ENCODE measurements at places on chromosomes 2 and 18. TPM values are rescaled to one million over a fixed set of nuclear protein-coding genes. Genes with fewer than 3 reads are reported as not detected.

The PROM2 gene
- total RNA-seq, result 31.5 TPM

The SCN9A gene
- 8.3 TPM for total RNA-seq

The RGPD5 gene
- 65.9 TPM for total RNA-seq

The C2orf72 gene
- 16.7 TPM for total RNA-seq

The ATP5F1A gene
- 558 TPM for total RNA-seq

The CD8A gene
- 0.34 TPM for total RNA-seq

The REG3A gene
- 4.0 TPM for total RNA-seq

The GPR45 gene
- total RNA-seq, result not detected

The CKAP2L gene
- total RNA-seq, result 9.7 TPM

The IL18RAP gene
- 2.5 TPM for total RNA-seq

The TCF23 gene
- not detected for total RNA-seq

- no peak for DNase-seq
- H3K27ac ChIP-seq, result no peak overlapping the region
- no peak overlapping the region for H3K4me3 ChIP-seq
- peaks cover 7% of the 10 kb centered on the region for H3K4me1 ChIP-seq
- no peaks in the 10 kb centered on the region for H3K27me3 ChIP-seq
Measured at GRCh38 chr18:63137999-63138435, 181.6 kb downstream of the BCL2 start.

GRCh38 chr2:26540961-26541360 is 63.0 kb upstream of the OTOF start:
- no peak overlapping the region for H3K4me3 ChIP-seq
- peaks cover 17% of the 10 kb centered on the region for H3K4me1 ChIP-seq
- no peaks in the 10 kb centered on the region for H3K36me3 ChIP-seq
- peaks cover 8% of the 10 kb centered on the region for H3K27me3 ChIP-seq

DNA sequence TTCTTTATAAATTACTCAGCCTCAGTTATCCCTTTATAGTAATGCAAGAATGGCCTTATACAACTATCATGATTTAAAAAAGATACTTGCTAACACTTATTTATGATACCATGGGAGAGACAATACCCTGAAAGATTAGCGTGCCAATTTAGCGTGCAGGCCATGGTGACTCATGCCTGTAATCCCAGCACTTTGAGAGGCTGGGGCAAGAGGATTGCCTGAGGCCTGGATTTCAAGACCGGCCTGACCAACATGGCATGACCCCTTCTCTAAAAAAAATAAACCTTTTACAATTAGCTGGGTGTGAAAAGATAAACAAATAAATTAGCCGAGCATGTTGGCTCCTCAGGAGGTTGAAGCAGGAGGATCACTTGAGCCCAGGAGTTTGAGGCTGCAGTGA is 493.4 kb upstream of the FSIP2 start:
- no peaks in the 10 kb centered on the region for H3K27me3 ChIP-seq
- H3K4me1 ChIP-seq, result no peaks in the 10 kb centered on the region
- H3K4me3 ChIP-seq, result no peak overlapping the region
- H3K36me3 ChIP-seq, result no peaks in the 10 kb centered on the region
- DNase-seq, result no peak

- no peaks in the 10 kb centered on the region for H3K27me3 ChIP-seq
- H3K36me3 ChIP-seq, result peaks cover 14% of the 10 kb centered on the region
- no peaks in the 10 kb centered on the region for H3K4me1 ChIP-seq
- H3K27ac ChIP-seq, result no peak overlapping the region
- DNase-seq, result no peak
Measured at GRCh38 chr2:26114151-26114550, 58.7 kb upstream of the GAREM2 start.

DNA sequence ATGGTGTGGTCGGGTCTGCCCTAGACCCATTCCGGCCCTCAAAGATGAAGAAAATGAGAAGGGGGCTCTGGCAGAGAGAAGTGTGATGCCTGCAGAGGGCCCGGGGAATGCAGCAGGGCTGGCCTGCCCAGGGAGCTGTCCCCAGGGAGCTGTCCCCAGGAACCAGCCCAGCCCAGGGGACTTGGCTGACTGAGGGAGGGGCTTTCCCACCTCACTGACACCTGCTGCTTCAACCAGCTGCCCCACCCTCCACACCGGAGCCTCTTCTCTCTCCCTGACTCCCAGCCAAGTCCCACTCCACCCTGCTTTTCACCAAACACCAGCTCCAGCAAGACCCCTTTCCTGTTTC is 111.2 kb downstream of the STPG4 start:
- peak overlapping the region; percentile 58 for H3K4me3 ChIP-seq
- H3K27me3 ChIP-seq, result no peaks in the 10 kb centered on the region
- peak overlapping the region; percentile 83 for H3K27ac ChIP-seq
- H3K36me3 ChIP-seq, result peaks cover 3% of the 10 kb centered on the region
- H3K4me1 ChIP-seq, result peaks cover 47% of the 10 kb centered on the region
- DNase-seq, result no peak

DNA sequence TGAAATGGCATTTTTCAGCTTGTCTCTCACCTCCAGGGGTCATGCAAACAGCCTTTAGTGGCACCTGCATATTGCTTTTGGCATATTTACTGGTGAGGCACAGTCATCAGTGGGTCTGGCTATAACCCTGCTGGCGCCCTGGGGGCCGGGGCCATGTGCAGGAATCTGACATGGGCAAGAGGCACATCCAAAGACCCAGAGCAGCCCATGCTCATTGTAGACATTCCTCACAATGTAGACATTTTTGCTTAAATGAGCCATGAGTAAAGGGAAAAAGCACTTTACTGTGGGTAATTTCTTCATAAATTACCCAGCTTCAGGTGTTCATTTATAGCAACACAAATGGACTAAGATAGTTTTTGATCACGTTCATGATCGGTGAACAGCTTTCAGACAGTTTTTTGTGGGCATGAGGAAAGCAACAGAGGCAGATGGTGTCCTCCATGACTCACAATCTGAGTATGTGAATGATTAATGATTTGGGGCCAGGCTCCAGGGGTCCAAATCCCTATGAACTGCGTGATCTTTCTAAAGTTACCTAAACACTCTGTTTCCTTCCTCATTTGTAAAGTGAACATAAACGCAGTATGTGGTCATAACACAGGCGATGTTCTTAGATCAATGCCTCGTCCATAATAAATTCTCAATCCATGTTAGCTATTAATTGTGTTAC is 85.8 kb downstream of the LIPG start:
- no peak overlapping the region for H3K4me3 ChIP-seq
- H3K4me1 ChIP-seq, result peaks cover 21% of the 10 kb centered on the region
- H3K27ac ChIP-seq, result no peak overlapping the region
- DNase-seq, result no peak
- no peaks in the 10 kb centered on the region for H3K36me3 ChIP-seq

DNA sequence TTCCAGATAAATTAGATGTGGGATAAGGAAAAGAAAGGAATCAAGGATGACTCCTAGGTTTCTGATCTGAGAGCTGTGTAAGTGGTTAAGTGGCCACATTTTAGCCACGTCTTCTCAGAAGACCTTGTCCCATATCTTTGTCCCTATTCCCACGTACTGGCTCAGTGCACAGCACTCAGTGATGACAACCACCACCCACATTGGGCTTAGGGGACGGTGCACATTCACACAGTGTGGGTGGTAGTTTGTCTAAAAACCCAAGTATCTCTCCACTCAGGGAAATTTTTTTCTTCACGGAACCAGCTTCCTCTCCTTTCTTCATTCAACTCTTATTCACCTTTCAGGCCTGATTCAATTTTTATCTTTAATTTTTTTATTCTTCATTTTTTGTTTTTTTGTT is 30.6 kb upstream of the GCC2 start:
- no peak overlapping the region for H3K4me3 ChIP-seq
- H3K27me3 ChIP-seq, result no peaks in the 10 kb centered on the region
- H3K4me1 ChIP-seq, result no peaks in the 10 kb centered on the region
- DNase-seq, result no peak
- no peaks in the 10 kb centered on the region for H3K36me3 ChIP-seq
- no peak overlapping the region for H3K27ac ChIP-seq

- H3K4me1 ChIP-seq, result peaks cover 10% of the 10 kb centered on the region
- no peak overlapping the region for H3K27ac ChIP-seq
- peaks cover 8% of the 10 kb centered on the region for H3K27me3 ChIP-seq
- DNase-seq, result no peak
Measured at GRCh38 chr2:29000481-29000880, 19.4 kb downstream of the TOGARAM2 start.

DNA sequence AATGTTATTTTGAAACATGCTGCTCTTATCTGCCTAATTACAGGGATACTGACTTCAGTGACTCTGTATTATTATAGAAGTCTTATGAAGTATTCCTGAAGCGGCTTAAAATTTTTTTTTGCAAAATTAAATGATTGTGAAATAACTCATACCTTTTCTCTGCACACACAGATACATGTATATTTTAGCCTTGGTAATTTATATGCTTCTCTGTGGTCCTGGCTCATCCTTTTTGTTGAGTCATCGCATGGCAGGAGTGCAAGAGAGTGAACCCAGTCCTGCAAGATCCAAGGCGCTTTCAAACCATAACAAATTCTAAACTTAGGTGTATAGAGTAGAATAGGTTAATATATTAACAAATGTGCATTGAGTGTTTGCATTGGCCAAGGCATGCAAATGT is 8.6 kb downstream of the CCNT2 start:
- no peaks in the 10 kb centered on the region for H3K27me3 ChIP-seq
- H3K36me3 ChIP-seq, result peaks cover 25% of the 10 kb centered on the region
- peak overlapping the region; percentile 21 for H3K27ac ChIP-seq

- no peak for DNase-seq
- H3K4me1 ChIP-seq, result peaks cover 37% of the 10 kb centered on the region
- no peak overlapping the region for H3K27ac ChIP-seq
- no peaks in the 10 kb centered on the region for H3K36me3 ChIP-seq
- H3K27me3 ChIP-seq, result peaks cover 5% of the 10 kb centered on the region
Measured at GRCh38 chr2:30414961-30415360, 32.1 kb upstream of the LCLAT1 start.

- H3K4me3 ChIP-seq, result no peak overlapping the region
- peaks cover 20% of the 10 kb centered on the region for H3K36me3 ChIP-seq
Measured at GRCh38 chr18:49359732-49360444, 100.6 kb downstream of the DYM start.

DNA sequence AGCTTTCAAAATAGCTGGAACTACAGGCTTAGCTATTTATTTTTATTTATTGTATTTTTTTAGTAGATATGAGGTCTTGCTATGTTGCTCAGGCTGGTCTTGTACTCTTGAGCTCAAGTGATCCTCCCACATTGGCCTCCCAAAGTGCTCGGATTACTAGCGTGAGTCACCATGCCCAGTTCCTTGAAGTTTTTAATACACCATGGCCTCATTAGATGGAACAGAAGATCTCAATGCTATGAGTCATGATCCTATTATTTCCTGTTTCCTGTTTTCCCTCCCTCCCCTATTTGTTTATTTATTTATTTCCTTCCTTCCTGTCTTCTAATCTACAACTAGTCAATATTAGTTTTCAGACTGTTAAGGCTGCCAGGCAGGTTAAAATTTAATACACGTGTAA is 309.0 kb downstream of the CMPK2 start:
- H3K27me3 ChIP-seq, result no peaks in the 10 kb centered on the region
- no peak overlapping the region for H3K4me3 ChIP-seq
- peaks cover 10% of the 10 kb centered on the region for H3K4me1 ChIP-seq
- no peak overlapping the region for H3K27ac ChIP-seq
- no peaks in the 10 kb centered on the region for H3K36me3 ChIP-seq

- no peak overlapping the region for H3K4me3 ChIP-seq
- no peaks in the 10 kb centered on the region for H3K36me3 ChIP-seq
Measured at GRCh38 chr2:179592167-179592936, 269.1 kb downstream of the ZNF385B start.

- H3K36me3 ChIP-seq, result no peaks in the 10 kb centered on the region
- H3K27ac ChIP-seq, result no peak overlapping the region
- peaks cover 7% of the 10 kb centered on the region for H3K27me3 ChIP-seq
- peaks cover 7% of the 10 kb centered on the region for H3K4me1 ChIP-seq
Measured at GRCh38 chr2:240570531-240571313, 2.4 kb downstream of the RNPEPL1 start.

GRCh38 chr18:24985586-24985985 is 366.4 kb downstream of the ZNF521 start:
- DNase-seq, result no peak
- H3K4me1 ChIP-seq, result peaks cover 58% of the 10 kb centered on the region
- H3K27me3 ChIP-seq, result peaks cover 23% of the 10 kb centered on the region
- no peaks in the 10 kb centered on the region for H3K36me3 ChIP-seq
- H3K4me3 ChIP-seq, result no peak overlapping the region

GRCh38 chr18:51168026-51168742 is 29.3 kb downstream of the MEX3C start:
- peaks cover 13% of the 10 kb centered on the region for H3K4me1 ChIP-seq
- no peaks in the 10 kb centered on the region for H3K27me3 ChIP-seq
- no peak for DNase-seq
- peaks cover 8% of the 10 kb centered on the region for H3K36me3 ChIP-seq

- H3K4me1 ChIP-seq, result no peaks in the 10 kb centered on the region
- no peak overlapping the region for H3K4me3 ChIP-seq
- H3K27ac ChIP-seq, result no peak overlapping the region
- H3K27me3 ChIP-seq, result no peaks in the 10 kb centered on the region
- no peak for DNase-seq
- no peaks in the 10 kb centered on the region for H3K36me3 ChIP-seq
Measured at GRCh38 chr2:197934934-197935289, 130.5 kb downstream of the PLCL1 start.

DNA sequence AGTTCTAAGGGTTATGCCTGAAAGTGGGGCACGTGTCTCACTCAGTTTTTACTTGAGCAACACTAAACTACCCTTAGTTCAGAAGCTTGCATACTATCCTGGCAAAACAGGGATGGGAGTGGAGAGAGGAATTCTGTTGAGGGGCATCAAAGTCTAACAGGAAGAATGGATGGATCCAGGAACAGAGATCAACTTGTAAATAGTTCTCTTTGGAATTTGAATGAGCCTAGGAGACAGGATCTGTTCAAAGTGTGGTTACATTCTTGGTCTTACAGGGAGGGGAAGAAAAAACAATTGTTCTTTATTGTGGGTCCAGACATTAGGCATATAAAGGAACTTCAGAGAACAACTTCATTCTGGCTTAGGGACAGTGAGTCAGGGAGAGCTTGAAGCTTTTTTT is 560.2 kb downstream of the CNTNAP5 start:
- H3K36me3 ChIP-seq, result no peaks in the 10 kb centered on the region
- DNase-seq, result no peak
- H3K27me3 ChIP-seq, result no peaks in the 10 kb centered on the region
- H3K27ac ChIP-seq, result no peak overlapping the region

DNA sequence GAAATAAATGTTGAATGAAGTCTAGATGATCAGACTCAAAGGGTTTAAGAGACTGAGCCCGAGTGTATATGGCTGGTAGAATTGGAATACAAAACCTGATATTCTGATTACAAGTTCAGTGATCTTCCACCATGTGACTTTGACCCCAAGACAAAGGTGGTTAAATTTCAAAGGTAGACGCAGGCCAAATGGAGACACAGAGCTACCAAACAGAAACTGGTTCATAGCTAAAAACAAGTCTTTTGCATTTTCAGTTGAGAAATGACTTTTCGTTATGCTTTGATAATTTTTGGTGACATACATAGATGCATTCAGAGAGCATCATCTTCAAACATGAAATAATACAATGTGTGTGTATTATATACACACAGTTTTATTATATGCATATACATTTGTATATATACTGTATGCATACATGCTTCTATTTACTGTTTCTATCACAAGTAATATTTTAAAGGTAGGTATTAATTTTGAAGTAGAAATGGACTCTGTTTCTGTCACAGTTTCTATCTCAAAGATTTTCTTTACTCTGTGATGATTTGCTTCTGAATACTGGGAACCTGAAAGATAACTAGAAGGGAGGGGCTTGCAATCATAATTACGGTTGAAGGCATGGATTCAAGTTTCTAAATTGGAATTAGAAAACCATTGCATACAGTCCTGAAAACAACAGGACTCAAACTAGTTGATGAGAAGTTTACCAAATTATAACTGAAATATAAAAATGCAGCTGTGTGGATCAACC is 142.3 kb downstream of the ABCA12 start:
- no peak overlapping the region for H3K4me3 ChIP-seq
- no peak overlapping the region for H3K27ac ChIP-seq
- no peak for DNase-seq
- no peaks in the 10 kb centered on the region for H3K36me3 ChIP-seq
- H3K27me3 ChIP-seq, result no peaks in the 10 kb centered on the region
